LHCN-M2 (cell line): ENCODE measurements at places on chromosomes 1 and 21. TPM values are rescaled to one million over a fixed set of nuclear protein-coding genes. Genes with fewer than 3 reads are reported as not detected.

DNA sequence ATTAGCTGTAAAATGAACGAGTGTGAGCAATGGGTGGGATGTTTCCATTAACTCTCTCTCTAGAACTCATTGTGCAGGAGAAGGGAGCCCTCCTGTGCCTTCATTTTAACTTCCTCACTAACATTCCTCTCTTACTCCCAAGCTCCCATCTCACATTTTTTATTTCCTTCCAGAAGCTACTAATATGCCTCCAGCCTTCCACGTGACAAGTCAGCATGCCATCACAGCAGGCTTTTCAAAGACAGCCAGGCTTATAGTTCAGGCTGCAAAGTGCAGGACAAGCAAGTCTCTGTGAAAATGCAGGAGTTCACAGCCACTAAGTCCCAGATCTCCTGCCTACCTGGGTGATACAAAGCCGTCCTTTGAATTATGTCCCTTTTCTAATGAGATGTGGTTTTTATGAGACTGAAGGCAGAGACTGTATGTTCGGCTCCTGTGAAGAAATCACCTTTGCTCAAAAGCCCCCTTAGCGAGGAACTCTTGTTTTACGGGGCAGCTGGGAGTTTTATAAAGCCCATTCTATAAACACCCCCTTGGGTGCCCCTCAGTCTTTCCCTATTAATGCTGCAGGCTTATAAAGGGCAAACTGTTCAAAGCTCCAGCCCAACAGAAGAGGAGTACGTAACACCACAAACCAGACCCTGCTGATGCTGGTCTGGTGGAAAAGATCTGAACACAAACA is 14.8 kb upstream of the ANGPTL7 start:
- no peak for DNase-seq

DNA sequence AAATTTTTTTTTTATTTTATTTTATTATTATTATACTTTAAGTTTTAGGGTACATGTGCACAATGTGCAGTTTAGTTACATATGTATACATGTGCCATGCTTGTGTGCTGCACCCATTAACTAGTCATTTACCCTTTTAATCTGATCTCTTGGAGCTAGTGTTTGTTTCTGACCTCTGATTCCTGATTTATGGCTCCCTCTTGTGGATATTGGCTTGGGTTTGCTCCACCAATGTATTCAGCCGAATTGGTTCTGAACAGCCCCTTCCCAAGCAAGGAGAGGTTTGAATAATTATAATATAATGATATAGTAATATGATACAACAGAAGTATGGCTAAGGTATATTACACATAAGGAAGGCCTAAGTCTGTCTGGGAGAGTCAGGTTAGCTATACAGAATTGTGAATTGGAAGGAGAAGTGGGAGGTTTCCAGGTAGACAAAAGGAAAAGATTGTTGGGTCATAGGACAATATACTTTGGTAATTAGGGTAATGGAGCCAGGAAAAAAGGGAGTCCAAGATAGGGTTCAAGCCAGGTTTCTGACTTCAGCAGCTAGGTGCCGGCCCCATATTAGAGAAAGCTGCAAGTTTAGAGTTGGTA is 53.1 kb upstream of the HMCN1 start:
- DNase-seq, result peak; percentile 31

- DNase-seq, result peak; percentile 90
Measured at GRCh38 chr1:208211921-208212843, 32.0 kb downstream of the PLXNA2 start.

DNA sequence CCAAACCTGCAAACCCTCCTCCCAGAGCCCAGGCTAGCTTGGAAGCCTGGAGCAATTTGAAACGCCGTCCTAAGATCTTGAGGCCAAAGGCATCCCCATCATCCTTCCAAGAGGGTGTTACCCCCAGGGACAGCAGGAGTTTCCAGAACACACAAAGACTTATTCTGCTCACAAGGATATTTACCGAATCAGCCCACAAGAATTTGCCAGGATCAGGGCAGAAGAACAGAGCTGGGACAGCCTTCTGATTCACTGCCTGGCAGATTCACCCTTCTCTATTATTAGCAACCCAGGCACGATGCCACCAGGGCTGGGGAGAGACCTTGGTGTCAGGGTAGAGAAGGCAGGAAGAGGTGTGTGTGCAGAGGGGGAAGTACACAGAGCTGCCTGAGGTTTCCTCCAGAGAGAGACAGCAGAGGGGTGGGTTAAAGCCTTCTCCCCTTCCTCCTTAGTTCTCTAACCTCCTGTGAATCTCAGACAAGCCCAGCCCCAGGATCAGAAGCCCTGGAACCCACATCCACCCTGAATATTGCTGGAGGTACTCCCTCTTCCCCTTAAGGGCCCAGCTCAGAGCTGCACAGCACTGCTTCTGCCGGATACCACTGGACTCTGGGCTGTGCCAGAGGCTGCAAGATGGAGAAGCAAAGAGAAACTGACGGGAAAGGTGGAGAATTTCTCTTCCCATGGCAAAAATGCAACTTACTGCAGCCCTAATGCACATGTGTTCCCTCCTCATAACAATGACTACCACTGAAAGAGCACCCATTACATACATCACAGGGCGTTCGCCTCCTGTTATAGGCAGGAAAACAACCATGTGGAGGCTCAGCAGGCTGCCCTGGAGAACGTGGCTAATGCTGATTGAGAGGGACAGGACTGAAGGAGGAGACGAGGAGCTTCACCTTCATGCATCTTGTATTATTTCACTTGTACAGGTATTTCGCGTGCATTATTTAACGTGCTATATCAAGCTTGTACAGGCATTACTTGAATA is 61.8 kb downstream of the ITPKB start:
- DNase-seq, result peak; percentile 73

- DNase-seq, result peak; percentile 18
Measured at GRCh38 chr1:13725714-13726175, 25.8 kb downstream of the PRDM2 start.

TNFSF4 gene
- total RNA-seq, result 23.9 and 26.1 TPM in 2 replicates

PGLYRP4 gene
- not detected in 2 replicates for total RNA-seq

TENT5C gene
- under 0.01 TPM in 1 of 2 replicates, not detected in the other for total RNA-seq

AADACL3 gene
- total RNA-seq, result not detected in 2 replicates

CFAP107 gene
- total RNA-seq, result not detected in 2 replicates

C1orf87 gene
- total RNA-seq, result not detected in 2 replicates
